Cardiac muscle cell (in vitro differentiated cells and primary cell): ENCODE measurements at places on chromosomes 16 and 17. TPM values are rescaled to one million over a fixed set of nuclear protein-coding genes. Genes with fewer than 3 reads are reported as not detected.

Gene PDE6G
- 0.85 and 2.3 TPM in 2 replicates for polyA plus RNA-seq

Gene TOX3
- 0.22 and 0.79 TPM in 2 replicates for polyA plus RNA-seq

Gene C16orf96
- polyA plus RNA-seq, result 0.24 and 0.39 TPM in 2 replicates

DNA sequence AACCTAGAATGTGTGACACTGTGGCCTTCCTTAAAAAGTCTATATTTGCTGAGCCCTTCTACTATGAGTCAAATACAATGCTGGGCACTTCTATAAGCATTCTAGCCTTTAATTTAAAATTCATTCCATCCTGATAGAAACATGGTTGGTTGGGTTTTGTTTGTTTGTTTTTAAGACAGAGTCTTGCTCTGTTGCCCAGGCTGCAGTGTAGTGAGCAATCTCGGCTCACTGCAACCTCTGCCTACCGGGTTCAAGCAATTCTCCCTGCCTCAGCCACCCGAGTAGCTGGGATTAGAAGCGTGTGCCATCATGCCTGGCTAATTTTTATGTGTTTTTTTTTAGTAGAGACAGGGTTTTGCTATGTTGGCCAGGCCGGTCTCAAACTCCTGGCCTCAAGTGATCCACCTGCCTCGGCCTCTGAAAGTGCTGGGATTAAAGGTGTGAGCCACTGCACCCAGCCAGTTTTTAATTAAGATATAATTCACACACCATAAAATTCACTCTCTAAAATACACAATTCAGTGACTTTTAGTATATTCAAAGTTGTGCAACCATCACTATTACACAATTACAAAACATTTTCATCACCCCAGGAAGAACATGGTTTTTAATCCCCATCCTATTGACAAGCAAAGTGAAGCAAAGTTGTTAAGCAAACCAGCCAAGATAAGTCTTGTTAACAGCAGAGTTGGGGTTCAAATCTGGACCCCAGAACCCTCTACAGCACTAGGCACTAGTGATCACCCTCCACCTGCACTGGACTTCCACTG lies 42.8 kb downstream of the CMTM4 start:
- H3K4me3 ChIP-seq, result no peak overlapping the region
- no peak overlapping the region for H3K27ac ChIP-seq
- peaks cover 5% of the 10 kb centered on the region for H3K4me1 ChIP-seq
- no peaks in the 10 kb centered on the region for H3K27me3 ChIP-seq

DNA sequence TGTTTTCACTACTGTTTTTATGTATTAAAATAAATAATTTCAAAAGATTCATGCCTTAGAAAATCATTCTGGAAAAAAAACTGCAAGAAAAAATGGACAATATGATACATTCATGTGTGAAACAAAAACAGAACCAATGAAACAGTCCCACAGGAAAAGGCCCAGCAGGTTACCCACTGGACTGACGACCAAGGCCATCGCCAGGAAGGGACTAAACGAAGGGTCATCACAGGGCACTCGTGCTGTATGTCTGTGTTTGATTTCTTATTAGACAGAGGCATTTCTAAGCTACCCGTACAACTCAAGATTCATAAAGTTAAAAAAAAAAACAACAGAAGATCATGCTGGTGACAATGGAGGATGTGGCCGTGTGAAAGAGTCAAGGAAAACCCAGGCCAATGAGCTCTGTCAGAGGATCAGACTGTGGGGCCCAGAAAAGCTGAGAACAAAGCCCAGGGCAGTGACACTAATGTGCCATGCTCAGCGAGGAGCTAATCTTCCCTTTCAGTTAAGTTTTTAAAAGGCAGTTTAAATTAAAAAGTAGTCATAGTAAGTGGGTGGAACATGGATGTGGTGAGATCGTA lies 31.8 kb downstream of the NSMCE1 start:
- H3K4me1 ChIP-seq, result peaks cover 8% of the 10 kb centered on the region
- H3K36me3 ChIP-seq, result no peaks in the 10 kb centered on the region
- DNase-seq, result no peak
- H3K27ac ChIP-seq, result no peak overlapping the region
- no peaks in the 10 kb centered on the region for H3K27me3 ChIP-seq
- no peak overlapping the region for H3K4me3 ChIP-seq

DNA sequence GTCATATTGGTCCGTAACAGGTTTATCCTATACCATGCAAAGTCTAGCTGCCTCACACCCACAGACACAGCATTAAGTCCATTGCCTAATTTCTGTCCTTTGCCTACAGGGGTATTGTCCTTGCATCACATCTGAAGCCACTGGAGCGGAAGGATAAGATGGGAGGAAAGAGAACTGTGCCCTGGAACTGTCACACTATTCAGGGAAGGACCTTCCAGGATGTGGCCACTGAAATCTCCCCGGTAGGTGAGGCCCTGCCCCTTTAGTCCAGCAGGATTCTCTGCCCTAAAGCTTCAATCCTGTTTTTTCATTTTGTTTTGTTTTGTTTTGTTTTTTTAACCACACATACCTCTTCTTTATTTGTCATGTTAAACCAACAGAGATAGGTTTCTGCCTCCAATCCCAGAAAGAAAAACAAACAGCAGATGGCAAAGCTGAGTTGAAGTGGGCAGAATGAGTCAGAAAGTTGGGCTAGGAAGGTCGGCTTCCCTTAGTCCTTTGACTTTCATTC lies 2.2 kb upstream of the EFTUD2 start:
- no peaks in the 10 kb centered on the region for H3K27me3 ChIP-seq
- no peak overlapping the region for H3K4me3 ChIP-seq
- no peak overlapping the region for H3K27ac ChIP-seq
- peaks cover 6% of the 10 kb centered on the region for H3K4me1 ChIP-seq
- H3K36me3 ChIP-seq, result no peaks in the 10 kb centered on the region

DNA sequence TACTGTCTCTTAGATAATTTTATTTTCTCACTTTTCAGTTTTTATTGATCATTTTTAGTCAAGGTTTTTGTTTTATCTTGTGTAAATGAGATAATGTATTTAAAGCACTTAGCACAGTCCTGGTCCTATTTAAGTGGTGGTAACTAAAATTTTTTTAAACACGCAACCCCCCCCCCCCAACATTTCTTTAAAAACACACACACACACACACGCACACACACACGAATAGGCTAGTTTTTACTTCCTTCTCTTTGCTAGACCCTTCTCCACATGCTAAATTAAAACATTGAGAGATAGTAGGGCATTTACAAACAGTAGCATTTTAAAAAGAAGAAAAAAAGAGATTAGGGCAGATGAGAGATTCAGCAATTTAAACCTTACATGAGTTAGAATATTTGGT lies 5.0 kb downstream of the NFATC3 start:
- no peaks in the 10 kb centered on the region for H3K27me3 ChIP-seq
- no peak for DNase-seq
- no peak overlapping the region for H3K27ac ChIP-seq

DNA sequence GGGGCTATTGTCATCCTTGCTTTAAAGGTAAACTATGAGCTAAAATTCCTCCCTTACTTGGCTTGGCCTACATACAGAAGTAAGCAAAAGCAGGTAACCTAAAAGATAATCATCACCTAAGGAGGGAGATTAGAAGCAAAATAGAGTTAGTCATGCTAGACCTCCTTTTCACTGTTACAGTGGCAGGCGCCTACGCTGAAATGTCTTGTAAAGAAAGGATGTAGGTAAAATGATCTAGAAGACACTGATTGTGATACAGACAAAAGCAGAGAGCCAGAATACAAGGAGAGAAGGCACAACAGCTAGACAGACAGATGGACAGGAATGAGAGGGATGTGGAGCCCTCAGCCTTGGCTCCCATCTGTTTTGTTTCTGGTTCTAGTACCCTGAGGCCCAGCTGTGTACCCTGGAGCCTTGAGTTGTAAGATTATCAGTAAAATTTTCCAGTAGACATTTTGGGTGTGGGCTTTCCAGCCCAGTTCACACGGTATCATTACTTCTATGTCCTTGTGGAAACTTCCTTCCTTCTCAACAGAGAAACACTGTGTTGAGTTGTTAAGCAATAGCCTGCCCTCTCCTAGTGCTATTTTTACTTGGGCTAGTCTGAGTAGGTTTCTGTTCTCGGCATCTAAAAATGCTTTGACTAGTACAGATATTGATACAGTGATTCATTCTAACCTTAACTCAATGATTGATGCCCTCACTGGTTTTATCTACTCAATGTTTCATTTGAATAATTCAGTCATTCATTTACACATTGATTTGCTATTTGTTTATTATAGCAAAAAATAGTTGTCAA lies 7.7 kb upstream of the C16orf78 start:
- no peak overlapping the region for H3K4me3 ChIP-seq
- H3K4me1 ChIP-seq, result no peaks in the 10 kb centered on the region
- no peak for DNase-seq
- H3K27me3 ChIP-seq, result no peaks in the 10 kb centered on the region
- no peak overlapping the region for H3K27ac ChIP-seq
- no peaks in the 10 kb centered on the region for H3K36me3 ChIP-seq

DNA sequence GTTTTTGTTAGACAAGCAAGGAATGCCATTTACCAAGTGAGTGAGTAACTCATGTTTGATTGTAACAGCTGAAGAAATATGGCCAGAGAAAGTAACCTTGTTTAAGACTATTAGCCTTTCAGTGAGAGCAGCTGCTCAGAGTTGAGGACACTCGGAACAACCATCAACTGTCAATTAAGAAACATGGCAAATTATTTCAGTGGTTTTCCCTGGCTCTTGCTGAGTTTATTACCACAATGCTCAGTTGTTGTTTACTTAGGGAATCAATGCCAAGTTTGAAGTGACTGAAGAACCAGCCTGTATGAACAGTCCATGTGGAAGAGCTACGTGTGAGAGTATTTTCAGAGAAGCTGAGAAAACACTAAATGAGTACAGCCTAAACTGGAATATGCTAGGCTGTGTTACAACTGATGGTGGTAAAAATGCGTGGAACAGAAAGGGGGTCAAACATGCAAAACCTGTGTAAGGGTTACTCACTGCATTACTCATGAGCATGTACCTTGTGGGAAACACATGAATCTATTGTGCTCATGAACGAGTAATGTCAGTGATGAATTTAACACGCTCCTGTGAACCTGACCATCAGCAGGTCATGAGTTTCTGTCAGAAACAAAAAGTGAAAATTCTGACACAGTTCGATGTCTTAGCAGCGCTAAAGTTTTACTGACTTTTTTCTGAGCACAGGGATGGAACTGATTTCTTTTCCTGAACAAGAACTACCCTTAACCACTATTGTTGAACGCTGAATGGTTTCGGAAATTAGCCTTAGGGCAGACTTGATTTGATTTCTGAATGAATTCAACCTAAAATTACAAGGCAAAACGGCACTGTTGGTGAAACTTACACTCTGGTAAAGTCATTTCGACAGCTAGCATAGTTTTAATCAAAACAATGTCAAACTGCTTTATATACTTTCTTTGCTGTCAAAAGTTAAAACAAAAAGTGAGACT lies 33.5 kb downstream of the GNA13 start:
- peak overlapping the region; percentile 7 for H3K27ac ChIP-seq
- H3K27me3 ChIP-seq, result no peaks in the 10 kb centered on the region
- peaks cover 8% of the 10 kb centered on the region for H3K4me1 ChIP-seq
- no peaks in the 10 kb centered on the region for H3K36me3 ChIP-seq
- H3K4me3 ChIP-seq, result no peak overlapping the region

DNA sequence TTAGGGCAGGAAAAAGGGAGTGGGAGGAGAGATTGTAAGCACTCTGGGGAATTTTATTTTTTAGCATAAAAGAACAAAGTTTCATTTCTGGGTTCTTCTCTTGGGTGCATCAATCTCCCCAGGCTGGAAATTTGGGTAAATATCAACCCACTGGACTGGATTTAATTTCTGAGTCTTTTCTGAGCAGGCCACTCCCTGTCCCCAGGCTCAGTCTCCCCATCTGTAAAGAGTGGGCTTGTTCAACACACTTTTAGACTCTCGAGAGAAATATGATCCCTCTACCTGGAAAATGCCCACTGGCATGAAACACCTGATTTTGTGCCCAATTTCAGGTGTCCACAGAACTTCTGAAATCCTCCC lies 617 bp upstream of the VTN start:
- peaks cover 12% of the 10 kb centered on the region for H3K4me1 ChIP-seq
- H3K4me3 ChIP-seq, result no peak overlapping the region
- DNase-seq, result no peak

DNA sequence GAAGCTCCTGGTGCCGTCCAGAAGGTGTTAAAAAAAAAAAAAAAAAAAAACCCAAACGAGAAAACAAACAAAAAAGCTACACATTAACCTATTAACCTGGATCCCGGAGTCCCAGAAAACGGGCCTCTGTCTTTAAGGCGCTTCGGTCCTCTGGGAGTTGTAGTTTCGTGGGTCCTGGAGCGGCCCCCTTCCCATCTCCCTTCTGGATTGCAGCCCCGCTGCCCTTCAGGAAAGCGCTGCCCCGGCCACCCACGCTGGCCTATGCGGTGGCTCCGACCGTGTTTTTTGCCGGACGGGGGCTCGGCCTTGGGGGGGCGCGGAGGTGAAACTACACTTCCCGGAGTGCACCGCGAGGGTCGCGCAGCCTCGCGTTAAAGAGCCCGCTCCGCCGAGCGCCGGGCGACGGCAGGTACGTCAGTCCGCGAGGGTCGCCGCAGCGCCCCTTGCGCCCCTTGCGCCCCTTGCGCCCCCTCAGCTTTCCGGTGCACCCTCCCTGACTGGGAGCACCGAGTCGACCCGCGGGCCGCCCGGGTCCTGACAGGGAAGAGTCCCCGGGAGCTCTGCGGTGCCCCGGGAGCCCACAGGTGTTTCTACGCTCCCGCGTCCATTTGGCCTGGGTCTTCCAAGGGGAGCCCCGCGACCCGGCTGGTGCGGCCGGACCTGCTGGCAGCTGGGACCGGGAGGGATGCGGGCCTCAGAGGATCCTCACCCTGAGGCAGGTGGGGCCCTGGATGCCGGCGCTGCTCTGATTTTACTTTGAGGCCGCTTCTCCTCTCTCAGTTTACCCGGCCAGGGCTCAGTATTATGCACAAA lies at the start of gene FCSK:
TSS of gene FCSK (plus strand) at position 374 of the 813 bp plus-strand sequence. CDS start 8,596 bp downstream, outside the sequence.
- H3K4me3 ChIP-seq, result peak within 1 kb of the TSS; percentile 54
- H3K27me3 ChIP-seq, result no peaks in the 10 kb centered on the region
- no peaks in the 10 kb centered on the region for H3K36me3 ChIP-seq
- DNase-seq, result peak; percentile 88
- peaks cover 8% of the 10 kb centered on the region for H3K4me1 ChIP-seq
- peak within 1 kb of the TSS; percentile 100 for H3K27ac ChIP-seq

DNA sequence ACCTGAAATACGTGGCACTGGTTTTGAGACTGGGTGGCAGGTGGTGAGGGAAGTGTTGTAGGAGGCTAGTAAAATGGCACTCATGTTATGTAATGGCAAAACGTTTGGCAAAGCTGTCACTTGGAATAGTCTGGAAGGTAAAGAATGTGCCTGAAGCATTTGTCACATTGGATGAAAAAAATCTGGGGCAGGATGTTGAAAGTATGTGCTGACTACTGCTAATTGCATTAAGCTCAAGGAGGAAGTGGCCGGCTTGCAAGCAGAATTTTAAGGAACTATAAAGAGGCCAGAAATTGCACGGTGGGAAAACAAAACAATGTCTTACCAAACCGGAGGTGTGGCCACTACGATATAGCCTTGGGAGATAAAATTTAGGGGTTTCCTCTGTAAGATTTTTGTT lies 26.6 kb upstream of the NLRP1 start:
- H3K4me3 ChIP-seq, result no peak overlapping the region
- no peak overlapping the region for H3K27ac ChIP-seq
- H3K4me1 ChIP-seq, result no peaks in the 10 kb centered on the region
- no peaks in the 10 kb centered on the region for H3K36me3 ChIP-seq

GRCh38 chr17:20284022-20284421 lies 183.3 kb downstream of the LGALS9B start:
- no peak overlapping the region for H3K4me3 ChIP-seq
- no peaks in the 10 kb centered on the region for H3K36me3 ChIP-seq
- H3K27ac ChIP-seq, result no peak overlapping the region
- H3K4me1 ChIP-seq, result no peaks in the 10 kb centered on the region
- H3K27me3 ChIP-seq, result no peaks in the 10 kb centered on the region
- DNase-seq, result no peak
